ENCODE measurements at places on chromosomes 12 and 14. TPM values are rescaled to one million over a fixed set of nuclear protein-coding genes. Genes with fewer than 3 reads are reported as not detected.

VASH1 gene
- 10.9 TPM for total RNA-seq

GLT1D1 gene
- 1.5 TPM for total RNA-seq

ALX1 gene
- 0.25 TPM for total RNA-seq

AQP6 gene
- 0.21 TPM for total RNA-seq

EAPP gene
- 24.4 TPM for total RNA-seq

POTEM gene
- not detected for total RNA-seq

SLC2A14 gene
- total RNA-seq, result 28.8 TPM

PRKD1 gene
- total RNA-seq, result 5.8 TPM

IL22 gene
- not detected for total RNA-seq

NID2 gene
- total RNA-seq, result 5.4 TPM

AQP2 gene
- not detected for total RNA-seq

CRIP1 gene
- total RNA-seq, result 9.0 TPM

FGF23 gene
- total RNA-seq, result 0.24 TPM

SLC39A2 gene
- 0.14 TPM for total RNA-seq

CCDC184 gene
- 1.5 TPM for total RNA-seq

NRL gene
- total RNA-seq, result 1.6 TPM

RD3L gene
- total RNA-seq, result not detected

CLEC2A gene
- 3.5 TPM for total RNA-seq

KDM5A gene
- total RNA-seq, result 57.6 TPM

TAS2R9 gene
- total RNA-seq, result not detected

CORO1C gene
- total RNA-seq, result 108 TPM

BEGAIN gene
- total RNA-seq, result 1.3 TPM

FOXG1 gene
- total RNA-seq, result 0.09 TPM

CNOT2 gene
- 60.5 TPM for total RNA-seq

ZFHX2 gene
- total RNA-seq, result 26.2 TPM

NR2C1 gene
- 51.1 TPM for total RNA-seq

OTX2 gene
- total RNA-seq, result 30.1 TPM

CLEC14A gene
- total RNA-seq, result 0.09 TPM

BLOC1S1 gene
- 95.1 TPM for total RNA-seq

CIROP gene
- total RNA-seq, result 0.07 TPM

SARNP gene
- total RNA-seq, result 98.3 TPM

ITGB7 gene
- 1.4 TPM for total RNA-seq

LMNTD1 gene
- total RNA-seq, result not detected

SYCP3 gene
- not detected for total RNA-seq

KIF5A gene
- 16.1 TPM for total RNA-seq

IL26 gene
- not detected for total RNA-seq

FZD10 gene
- total RNA-seq, result 1.1 TPM

B4GALNT3 gene
- total RNA-seq, result 19.0 TPM

TMEM63C gene
- 8.8 TPM for total RNA-seq

KRT71 gene
- not detected for total RNA-seq

KRT80 gene
- total RNA-seq, result 0.11 TPM

LALBA gene
- not detected for total RNA-seq

DIO2 gene
- total RNA-seq, result 0.04 TPM

ACVRL1 gene
- 0.64 TPM for total RNA-seq

SERPINA10 gene
- not detected for total RNA-seq

OASL gene
- 0.28 TPM for total RNA-seq

KRT6C gene
- not detected for total RNA-seq
